ENCODE measurements at places on chromosomes 1 and 21.
A peak's percentile ranks its signal among the peaks of the same experiment; 100 is the strongest.

GRCh38 chr1:84164161-84164560 is 20.1 kb downstream of the PRKACB start:
- no peak for DNase-seq

DNA sequence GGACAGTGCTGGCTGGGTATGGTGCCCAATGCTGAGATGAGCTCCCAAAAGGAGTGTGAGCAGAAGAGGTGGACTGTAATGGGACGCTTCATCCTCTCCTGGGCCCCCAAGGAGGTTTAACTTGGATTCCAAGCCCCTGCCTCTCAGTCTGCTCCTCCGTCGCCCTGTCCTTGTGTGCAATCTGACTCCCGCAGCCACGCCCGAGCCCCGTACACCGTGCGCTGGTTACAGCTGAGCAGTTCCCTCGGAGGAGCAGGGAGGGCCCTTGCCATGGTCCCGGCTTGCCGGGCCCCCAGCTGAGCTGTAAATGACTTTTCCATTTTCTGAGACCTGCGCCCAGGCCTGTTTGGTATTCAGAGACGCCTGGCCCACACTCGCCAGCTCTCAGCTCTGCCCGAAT is 53.7 kb downstream of the PAX7 start:
- DNase-seq = no peak

DNA sequence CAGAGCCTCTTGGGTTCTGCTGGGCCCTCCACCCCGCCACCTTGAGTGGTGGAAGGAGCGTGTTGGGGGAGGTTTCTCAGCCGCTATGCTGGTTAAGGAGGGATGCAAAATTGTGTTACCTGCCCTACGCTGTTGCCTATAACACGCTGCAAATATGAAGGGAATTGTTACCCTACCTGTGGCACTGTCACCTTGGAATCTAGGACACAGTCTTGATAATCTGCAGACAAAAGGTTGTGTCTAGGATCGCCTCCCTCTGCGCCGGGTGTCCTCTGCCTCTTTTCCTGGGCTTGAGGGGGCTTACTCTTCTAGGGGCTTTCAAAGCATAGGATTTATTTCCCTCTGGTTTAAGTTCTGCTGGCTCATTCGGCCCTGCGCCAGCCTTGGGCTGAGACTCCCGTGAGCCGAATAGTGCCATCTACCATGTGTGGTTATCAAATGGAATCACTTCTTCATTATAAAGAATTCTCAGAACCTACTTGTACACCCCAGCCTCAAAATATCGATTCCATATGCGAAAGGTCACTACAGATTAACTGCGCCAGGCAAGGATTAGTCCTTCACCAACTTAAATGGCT is 697 bp downstream of the SLC22A15 start:
- DNase-seq = no peak

GRCh38 chr1:60386249-60386648 is 312.7 kb upstream of the C1orf87 start:
- no peak for DNase-seq

- no peak for DNase-seq
Observed at GRCh38 chr1:147808025-147808424, 47.6 kb upstream of the GJA5 start.

DNA sequence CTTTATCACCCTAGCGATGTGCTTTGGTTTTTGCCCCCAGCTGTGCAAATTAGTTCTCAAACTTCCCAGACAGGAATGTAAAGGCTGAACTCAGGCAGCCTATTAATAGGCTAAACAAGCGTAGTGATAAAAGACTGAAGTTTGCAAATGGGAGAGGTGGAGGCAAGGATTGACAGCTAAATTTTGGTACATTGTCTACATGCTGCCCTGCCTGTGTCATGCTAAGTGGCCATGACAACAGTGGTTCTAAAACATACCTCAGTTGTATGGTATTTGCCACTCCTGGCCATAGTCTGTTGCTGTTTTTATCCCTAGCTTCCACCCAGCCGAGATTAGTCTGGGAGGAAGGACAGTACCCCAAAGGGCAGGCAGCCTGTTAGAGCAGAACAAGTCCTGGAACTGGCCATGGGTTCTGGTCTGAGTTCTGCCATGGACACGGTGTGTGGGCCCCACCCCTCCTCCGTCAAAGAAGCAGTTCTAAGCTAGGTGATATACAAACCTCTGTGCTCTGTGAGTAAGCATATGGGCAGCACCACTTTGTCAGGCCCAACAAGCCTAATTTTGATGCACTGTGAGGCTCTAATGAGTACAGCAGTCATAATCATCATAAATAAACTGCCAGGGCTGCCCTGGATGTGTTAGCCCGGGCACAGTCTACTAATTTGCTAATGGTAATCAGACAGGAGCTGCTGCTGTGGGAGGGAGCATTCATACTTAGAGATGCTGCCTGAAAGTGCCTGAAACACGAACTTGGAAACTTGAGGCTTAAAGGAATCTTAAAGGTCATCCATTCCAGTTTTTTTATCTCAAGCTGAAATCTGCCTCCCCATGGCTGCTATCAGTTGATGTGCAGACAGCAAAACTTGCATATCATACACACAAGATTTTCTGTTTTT is 177.1 kb downstream of the HHAT start:
- DNase-seq = no peak

DNA sequence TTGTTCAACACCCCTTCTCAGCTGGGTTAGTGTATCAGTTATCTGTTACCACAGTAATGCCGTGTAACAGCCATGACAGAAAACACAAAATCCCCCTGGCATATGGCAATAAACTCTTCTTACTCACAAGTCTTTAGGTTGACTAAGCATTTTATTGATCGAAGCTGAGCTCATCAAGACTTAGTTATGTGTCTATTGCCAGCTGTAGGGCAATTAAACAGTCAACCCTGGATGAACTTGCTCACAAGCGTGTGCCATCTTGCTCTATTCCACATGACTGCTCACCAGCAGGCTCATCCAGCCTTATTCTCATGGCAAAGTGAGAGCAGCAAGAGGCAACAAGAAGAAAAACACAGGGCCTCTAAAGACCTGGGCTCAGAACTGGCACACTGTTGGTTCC is 333.8 kb upstream of the PTBP2 start:
- no peak for DNase-seq

- no peak for DNase-seq
Observed at GRCh38 chr1:67405473-67406245, 24.5 kb downstream of the SERBP1 start.

DNA sequence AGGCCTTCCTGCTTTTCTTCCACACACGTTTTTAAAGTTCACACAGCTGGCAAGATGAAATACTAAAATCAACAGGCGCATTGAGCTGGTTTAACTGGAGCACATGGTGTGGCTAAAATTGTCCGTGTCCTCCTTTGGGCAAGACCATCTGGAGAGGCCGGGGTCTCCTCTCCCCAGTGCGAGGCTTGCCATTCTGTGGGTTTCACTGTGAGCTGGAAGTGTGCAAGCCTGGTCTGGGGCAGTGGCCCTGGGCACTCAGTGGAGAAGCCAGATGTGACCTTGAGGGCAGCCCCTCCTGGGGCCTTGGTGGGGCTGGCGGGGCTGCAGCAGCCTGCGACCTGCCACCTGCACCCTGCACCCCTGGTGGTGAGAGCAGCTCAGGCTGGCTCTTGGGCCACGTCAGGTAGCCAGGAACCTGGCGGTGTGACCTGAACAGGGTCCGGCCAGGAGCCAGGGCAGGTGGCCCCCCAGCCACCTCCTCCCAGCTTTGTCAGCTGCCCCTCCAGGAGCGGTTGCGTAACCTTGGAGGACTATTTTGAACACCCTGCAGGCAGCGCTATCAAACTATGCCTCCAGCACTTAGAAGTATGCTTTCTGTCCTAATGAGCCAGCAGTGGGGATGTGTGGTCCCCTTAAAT is 52.4 kb downstream of the SLC37A1 start:
- DNase-seq = no peak

GRCh38 chr1:15731735-15732685 is 4.0 kb upstream of the SLC25A34 start:
- no peak for DNase-seq

- DNase-seq = no peak
Observed at GRCh38 chr1:6918186-6918924, 133.1 kb downstream of the CAMTA1 start.

DNA sequence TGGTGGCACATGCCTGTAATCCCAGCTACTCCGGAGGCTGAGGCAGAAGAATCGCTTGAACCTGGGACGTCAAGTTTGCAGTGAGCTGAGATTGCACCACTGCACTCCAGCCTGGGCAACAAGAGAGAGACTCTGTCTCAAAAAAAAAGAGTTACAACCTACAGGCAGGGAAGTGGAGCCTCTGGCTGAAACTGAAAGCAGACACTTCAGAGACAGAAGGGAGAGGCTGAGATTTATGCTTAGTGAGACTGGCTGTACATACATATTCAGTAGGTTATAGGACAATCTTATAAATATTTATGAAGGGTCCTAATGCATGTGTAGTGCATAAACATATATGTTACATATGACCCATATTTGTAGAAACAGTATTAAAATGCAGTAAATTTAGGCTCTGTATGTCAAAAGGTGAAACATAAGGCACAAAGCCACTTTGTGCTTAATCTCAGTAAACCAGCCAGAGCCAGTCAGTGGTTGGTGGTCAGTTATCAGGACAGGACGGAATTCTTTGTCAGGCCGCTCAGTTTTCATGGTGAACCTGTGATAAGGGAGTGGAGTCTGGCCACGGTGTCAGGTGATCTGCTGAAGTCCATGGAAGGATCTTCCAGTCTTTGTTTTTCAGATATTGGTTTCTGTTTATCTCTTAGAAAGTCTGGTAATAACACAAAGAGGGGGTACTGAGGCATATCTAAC is 13.7 kb downstream of the RHEX start:
- no peak for DNase-seq

DNA sequence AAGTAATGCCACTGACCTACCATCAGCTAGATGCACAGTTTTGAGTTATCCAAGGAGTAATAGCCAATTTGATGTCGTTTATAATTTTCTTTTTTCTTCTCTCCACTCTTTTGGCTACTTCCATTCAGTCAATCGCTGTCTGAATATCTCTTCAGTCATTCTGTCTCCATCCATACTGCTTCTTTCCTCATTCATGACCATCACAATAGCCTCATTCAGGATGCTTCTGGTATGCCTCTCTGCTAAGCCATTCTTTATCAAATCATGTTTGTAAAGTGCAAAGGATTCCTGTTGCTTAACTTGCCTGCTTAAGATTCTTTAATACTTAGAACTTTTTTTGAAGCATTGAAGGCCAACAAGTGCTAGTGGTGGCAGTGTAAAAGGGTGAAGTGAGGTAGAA is 20.2 kb downstream of the TYW3 start:
- DNase-seq = no peak

- no peak for DNase-seq
Observed at GRCh38 chr1:43058545-43059360, 100.1 kb upstream of the SLC2A1 start.

DNA sequence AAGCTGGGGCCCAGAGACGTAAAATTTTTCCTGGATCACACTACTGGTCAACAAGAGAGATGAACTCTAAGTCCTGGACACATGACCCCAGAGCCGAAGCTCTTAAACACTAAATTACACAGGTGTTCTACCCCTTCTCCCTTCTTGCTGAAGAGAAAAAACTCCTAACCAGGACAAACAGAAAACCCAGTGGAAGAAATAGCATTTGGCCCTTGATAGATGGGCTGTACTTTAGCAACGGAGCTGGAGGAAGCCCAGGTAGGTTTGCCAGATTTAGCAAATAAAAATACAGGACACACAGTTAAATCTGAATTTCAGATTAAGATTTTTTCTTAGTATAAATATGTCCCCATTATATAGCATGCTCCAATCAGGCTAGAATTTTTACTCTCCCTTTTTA is 72.7 kb downstream of the DIRAS3 start:
- no peak for DNase-seq

DNA sequence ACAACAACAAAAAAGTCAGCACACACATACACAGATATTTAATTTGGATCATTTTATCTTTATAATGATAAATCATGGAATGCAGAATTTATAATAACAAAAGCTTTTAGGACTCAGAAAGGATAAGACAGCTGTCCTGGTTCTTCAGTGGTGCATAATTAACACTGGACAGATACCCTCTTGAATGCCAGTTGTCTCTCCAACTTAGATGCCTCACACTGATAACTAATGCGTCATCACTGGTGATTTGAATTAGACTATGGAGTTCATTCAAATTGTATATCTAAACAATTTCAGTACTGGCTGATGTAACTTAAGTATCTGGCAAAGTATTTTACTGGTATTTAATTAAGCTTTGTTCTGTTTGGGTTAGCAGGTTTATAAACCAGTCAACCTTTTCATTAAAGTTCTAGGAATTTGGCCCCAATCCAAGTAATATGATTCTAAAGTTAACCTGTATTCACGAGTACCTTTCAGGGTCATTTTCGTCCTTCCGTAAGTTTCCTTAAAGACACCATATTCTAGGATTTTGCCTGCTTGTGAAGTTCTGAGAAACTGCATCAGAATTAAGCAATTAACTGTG is 1199.5 kb upstream of the TMPRSS15 start:
- no peak for DNase-seq

GRCh38 chr1:110240476-110241210 is 30.5 kb downstream of the KCNC4 start:
- no peak for DNase-seq

DNA sequence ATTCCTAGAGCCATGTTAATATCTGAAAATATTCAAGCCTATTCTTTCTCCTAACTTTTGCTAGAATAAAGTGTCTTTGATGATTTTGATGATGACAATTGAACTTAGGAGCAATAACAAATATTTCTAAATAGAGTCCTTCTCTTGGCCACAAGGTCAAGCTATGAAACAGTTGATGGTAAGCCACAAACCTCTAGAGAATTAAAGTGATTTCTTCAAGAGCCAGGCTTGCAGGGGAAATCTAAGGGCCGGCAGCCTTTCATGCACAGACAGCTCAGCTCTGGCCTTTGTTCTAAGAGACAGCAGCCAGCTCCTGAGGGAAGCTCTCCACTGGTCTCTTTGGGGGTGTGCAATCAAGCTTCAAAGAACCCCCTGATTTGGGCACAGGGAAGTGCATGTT is 59.0 kb downstream of the SUSD4 start:
- DNase-seq = no peak

DNA sequence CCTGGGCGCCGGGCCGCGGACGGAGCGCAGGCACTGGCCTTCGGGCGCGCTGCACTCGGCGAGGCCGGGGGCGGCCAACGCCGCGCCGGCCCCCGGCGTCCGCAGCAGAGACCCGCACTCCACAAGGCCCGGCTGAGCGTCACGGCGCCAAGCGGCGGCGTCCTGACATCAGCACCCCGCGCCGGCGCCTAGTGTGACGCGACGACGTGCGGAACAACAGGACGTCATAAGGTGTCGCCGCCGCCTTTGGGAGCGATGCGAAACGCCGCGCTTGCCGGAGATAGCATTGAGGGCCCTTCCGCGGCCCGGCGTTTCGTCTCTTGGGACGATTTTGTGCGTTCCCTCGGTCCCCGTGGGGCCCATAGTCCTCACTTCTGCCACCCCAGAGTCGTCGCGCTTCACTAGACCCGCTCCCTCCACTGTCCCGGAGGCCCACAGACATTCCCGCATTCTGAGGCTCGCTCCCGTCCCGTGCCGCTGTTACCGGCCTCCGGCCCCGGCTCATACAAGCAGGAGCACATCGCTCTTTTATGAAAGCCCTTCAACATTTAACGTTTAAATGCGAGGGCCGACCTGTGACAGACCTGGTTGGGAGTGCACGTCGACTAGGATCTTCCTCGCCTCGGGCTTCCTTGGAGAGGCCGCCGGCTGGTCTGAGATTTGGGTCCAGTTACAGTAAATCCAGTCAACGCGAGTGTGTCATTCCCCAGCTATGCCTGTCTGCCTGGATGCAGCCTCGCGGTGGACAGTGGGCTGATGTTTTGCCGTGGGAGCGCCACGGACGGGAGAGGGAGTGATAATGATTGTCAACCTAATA is at the start of gene SSU72:
SSU72 (minus strand) TSS at position 143 of the 817 bp plus-strand sequence. CDS start 306 bp downstream, outside the sequence.
- peak; percentile 94 for DNase-seq

GRCh38 chr1:109793089-109793485 is 29.4 kb upstream of the EPS8L3 start:
- no peak for DNase-seq

- peak; percentile 46 for DNase-seq
Observed at GRCh38 chr1:42456754-42457089, 379 bp downstream of the PPCS start.
